ENCODE measurements at places on chromosomes 12 and 14. TPM values are rescaled to one million over a fixed set of nuclear protein-coding genes. Genes with fewer than 3 reads are reported as not detected.

DNA sequence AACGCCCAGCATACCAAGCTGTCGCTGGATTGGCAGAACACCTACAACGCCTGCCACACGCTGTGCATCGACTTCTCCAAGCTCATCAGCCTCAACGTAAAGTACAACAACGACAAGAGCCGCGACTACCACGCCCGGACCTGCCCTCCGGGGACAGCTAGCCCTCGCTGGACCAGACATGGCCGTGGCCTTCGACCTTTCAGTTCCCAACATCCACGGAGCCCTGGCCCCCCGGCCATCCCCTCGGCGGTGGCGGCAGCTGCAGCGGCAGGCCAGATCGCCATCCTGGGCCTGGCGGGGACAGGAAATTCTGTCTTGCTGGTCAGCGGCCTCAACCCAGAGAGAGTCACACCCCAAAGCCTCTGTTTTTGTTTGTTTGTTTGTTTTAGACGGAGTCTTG lies 132.6 kb upstream of the FUT8 start:
- DNase-seq: no peak

- DNase-seq: no peak
These were observed 20.0 kb upstream of the TCP11L2 start for GRCh38 chr12:106282457-106283097.

DNA sequence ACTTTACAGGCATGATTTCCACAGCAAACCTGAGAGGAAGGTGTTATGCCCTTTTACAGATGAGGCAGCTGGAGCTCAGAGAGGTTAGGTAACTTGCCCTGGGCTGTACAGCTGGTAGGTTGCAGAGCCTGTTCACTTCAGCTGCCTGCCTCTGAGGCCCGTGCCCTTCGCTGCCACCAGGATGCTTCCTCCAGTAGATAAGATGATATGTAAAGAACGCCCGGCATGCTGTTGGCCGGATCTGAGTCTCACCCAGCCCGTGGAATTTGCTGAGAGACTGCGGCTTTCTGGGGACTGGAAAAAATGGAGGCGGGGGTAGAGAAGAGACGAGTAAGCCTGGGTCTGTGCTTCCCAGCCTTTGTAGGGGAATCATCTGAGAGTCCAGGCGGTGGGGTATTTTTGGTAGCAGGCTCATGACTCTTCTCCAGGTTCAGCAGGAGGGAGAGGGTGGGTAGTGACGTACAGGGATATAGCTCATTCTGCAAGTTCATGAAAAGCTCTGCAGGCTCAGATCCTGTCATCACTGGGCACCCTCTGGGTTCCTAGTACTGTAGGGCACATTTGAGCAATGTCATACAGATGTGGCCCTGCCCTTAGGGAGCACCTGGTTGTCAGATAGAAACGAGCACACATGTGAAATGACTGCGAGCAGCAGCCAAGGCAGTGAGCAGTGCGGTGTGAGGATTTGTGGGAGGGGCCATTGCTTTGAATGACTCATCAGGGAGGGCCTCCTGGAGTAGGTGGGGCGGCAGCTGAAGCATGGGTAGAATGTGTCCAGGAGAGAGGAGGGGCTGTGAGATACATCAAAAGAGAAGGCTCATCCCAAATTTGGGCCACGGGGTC lies 159.4 kb downstream of the TSPAN9 start:
- no peak for DNase-seq

GRCh38 chr12:47729233-47729632 lies 3.9 kb upstream of the ENDOU start:
- DNase-seq: no peak

Gene AQP5
- not detected for total RNA-seq

- no peak for DNase-seq
These were observed 943.8 kb downstream of the SLC16A7 start for GRCh38 chr12:60539592-60539991.

DNA sequence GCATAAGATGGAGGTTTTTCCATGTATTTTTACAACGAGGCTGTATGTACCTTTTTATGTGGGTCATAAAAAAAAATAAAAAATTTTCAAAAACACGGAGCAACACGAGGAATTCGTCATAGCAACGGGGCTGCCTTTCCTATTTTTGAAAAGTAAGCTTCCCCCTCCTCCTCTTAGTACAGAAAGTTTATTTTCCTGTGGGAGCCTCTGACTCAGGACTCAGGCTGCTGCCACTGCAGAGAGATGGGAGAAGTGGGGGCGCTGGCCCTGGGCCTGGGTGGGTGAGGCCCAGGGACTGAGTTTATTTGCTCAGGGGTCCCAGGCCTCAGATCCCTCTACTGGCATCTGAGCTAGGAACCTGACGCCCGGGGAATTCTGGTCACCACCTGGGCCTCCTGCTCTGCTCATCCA lies 10.2 kb upstream of the CMKLR1 start:
- no peak for DNase-seq

GRCh38 chr14:95191445-95192199 lies 34.3 kb upstream of the DICER1 start:
- no peak for DNase-seq

Gene KCNH3
- 0.10 TPM for total RNA-seq

DNA sequence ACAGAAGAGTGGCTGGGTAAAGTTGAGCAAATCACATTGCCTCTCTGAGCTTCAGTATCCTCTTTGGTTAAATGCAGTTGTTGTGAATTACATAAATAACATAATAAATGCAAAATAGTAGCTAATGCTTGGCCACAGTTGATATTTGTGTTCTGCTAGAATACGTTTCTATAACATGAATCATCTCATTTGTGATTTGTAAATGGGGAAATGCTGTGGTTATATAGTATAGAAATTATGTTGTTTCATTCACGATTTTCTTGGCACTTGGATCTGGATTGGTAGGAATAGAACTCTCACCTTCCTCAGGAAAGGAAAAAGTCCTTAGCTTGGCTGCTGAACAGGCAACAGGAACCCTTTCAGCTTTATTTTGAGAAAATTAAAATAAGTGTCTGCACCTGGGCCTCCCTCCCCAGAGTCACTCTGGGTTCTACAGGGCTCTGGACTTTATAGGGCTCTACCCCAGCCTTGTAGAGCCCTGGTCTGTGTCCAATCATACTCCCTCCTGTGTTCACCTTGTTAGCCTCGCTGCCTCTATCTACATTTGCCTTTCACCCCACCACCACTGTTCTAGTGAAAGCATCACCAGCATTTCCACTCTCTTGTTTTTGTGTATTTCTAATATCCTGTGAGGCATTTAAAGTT lies 107.7 kb upstream of the BCAT1 start:
- DNase-seq: no peak

- DNase-seq: no peak
These were observed 18.7 kb downstream of the HVCN1 start for GRCh38 chr12:110670161-110670701.

Gene SYCP3
- not detected for total RNA-seq

- no peak for DNase-seq
These were observed 3.1 kb upstream of the SSH1 start for GRCh38 chr12:108860443-108860842.

Gene KLRB1
- not detected for total RNA-seq

Gene TMEM30B
- total RNA-seq: 9.3 TPM

GRCh38 chr12:101939856-101940265 lies 62.5 kb downstream of the DRAM1 start:
- no peak for DNase-seq

Gene E2F7
- total RNA-seq: 2.8 TPM

- DNase-seq: no peak
These were observed 461.2 kb downstream of the DPF3 start for GRCh38 chr14:72432748-72433147.

DNA sequence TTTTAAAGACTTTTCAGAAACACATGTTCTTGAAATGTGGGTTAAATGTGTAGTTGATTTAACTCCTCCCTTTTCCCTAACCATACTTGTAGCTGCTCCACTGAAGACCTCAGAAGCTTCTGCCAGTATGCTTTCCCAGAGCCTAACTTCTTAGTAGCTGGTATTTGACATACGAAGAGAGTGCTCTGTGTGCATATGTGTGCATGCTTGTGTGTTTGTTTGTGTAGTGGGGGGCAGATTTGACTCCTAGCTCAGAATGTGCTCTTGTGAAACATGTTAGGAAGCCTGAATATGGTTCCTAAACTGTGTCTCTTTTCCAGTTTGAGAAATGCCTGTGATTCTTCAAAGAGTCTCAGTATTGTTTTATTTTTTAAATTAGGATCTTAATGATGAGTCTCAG lies 420.4 kb downstream of the PCNX1 start:
- DNase-seq: no peak

Gene WSCD2
- total RNA-seq: 0.32 TPM

GRCh38 chr12:41966916-41967315 lies 177.8 kb downstream of the GXYLT1 start:
- DNase-seq: no peak

- no peak for DNase-seq
These were observed 23.8 kb downstream of the ZNF891 start for GRCh38 chr12:133106253-133106652.

- DNase-seq: no peak
These were observed 143.5 kb downstream of the ST8SIA1 start for GRCh38 chr12:22190969-22191368.

GRCh38 chr12:46675736-46676135 lies 150.1 kb downstream of the SLC38A4 start:
- no peak for DNase-seq

- no peak for DNase-seq
These were observed 12.6 kb downstream of the SNAPC1 start for GRCh38 chr14:61774861-61775260.

- no peak for DNase-seq
These were observed 223.8 kb downstream of the VRK1 start for GRCh38 chr14:97021001-97021400.

Gene NEUROD4
- not detected for total RNA-seq

Gene SMIM41
- total RNA-seq: not detected

- DNase-seq: no peak
These were observed 190.2 kb upstream of the CNOT2 start for GRCh38 chr12:70052931-70053497.

DNA sequence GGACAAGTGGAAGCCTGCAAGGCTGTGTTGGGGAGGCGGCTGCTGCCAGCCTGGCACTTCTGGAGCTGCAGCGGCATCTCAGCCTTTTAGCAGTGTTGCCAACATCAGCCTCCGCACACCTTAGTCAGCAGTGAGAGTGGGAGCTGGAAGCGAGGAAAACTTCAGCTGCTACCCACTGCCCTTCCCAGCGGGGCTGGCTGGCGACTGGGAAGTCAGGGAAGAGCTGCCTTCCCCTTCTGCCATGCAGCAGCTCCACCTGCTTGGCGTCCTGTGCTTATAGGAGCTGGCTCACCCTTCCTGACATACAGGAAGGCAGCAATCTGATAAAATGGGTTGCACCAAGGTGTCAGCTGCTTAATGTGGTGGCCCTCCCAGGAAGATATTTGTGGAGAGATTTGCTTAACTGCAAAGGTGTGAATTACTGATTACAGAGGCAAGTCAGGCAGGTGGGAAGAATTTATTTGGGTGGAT lies 15.4 kb upstream of the PLEKHG3 start:
- no peak for DNase-seq

DNA sequence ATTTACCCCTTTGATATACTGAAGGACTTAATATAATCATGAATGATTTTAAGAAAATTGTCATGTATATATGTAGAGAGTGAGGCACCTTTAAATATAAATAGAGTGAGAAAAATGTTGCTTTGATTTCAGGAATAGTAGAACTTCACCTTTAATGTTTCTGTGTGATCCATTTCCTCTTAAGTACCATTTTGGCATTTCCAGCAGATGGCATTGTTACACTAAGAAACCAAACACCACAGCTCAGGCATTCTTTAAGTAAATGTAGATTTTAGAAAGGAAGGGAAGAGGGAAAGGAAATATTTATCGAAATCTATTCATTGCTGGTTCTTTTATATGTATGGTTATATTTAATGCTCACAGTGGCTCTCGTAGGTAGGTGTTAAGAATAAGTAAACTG lies 556.7 kb upstream of the FBXO33 start:
- DNase-seq: no peak

DNA sequence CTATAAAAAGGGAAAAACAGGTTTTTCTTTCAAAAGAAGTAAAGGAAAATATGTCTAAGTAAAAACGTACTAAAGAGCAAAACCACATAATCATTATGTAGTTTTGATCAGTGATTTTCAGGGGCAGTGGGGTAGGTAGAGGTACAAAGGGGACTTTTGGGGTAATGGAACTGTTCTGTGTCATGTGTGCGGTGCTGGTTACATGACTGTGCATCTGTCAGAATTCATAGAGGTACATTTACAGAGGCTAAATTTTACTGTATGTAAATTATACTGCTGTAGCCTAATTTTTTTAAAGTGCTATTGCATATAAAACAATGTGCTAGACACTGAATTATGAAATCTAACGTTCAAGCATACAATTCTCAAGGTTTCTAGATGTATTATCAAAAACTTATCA lies 2.0 kb downstream of the ESR2 start:
- DNase-seq: no peak

- DNase-seq: peak; percentile 66
These were observed 12.4 kb downstream of the TNS2 start for GRCh38 chr12:53062011-53062961.

- no peak for DNase-seq
These were observed 14.2 kb downstream of the HEBP1 start for GRCh38 chr12:12985817-12986408.

DNA sequence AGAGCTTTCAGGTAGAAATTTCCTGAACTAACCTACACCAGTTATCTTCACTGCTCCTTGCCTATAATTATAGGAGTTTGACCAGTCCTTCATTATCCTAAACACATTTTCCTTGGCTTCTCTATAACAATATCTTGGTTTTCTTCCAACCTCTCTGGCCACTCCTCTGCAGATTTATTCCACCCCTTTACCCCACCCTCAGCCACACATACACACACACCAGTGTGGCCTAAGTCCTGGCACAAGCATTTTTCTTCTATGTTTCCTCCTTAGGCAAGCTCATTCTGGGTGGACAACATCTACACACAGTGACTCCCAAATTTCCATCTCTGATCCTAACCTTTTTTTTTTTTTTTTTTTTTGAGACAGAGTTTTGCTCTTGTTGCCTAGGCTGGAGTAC lies 25.1 kb downstream of the CDK17 start:
- no peak for DNase-seq

GRCh38 chr12:16984484-16984883 lies 378.5 kb upstream of the LMO3 start:
- DNase-seq: no peak

Gene FLVCR2
- 1.7 TPM for total RNA-seq

Gene MORN3
- total RNA-seq: 0.15 TPM

DNA sequence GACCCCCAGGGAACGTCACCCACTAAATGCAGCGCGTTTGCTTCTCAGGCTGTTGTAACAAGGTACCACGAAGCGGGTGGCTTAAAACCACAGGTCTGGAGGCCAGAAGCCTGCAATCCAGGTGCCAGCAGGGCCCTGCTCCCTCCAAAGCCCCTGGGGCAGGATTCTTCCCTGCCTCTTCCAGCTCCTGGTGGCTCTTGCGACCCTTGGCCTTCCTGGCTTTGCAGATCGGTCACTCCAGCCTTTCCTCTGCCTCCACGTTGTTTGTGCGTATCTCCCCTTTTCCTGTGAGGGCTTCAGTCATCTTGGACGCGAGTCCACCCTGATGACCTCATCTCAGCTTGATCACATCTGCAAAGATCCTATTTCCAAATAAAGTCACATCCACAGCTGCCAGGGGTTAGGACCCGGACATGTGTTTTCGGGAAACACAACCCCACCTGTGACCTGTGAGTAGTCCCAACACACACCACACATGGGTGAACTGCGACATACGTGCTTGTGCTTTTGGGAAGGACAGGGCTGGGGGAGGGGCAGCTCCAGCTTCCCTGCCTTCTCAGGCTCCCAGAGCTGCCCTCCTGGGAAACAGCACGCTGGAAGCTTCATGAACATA lies 114.5 kb upstream of the NCOR2 start:
- no peak for DNase-seq

GRCh38 chr12:41970744-41971143 lies 173.9 kb downstream of the GXYLT1 start:
- no peak for DNase-seq

- DNase-seq: no peak
These were observed 47.4 kb upstream of the PARP11 start for GRCh38 chr12:3920351-3921150.
